ENCODE measurements at places on chromosomes 13 and 19. TPM values are rescaled to one million over a fixed set of nuclear protein-coding genes. Genes with fewer than 3 reads are reported as not detected.

The ATXN8OS gene
- total RNA-seq, result not detected

The ZNF112 gene
- 2.8 TPM for total RNA-seq

The CXCL17 gene
- total RNA-seq, result not detected

DNA sequence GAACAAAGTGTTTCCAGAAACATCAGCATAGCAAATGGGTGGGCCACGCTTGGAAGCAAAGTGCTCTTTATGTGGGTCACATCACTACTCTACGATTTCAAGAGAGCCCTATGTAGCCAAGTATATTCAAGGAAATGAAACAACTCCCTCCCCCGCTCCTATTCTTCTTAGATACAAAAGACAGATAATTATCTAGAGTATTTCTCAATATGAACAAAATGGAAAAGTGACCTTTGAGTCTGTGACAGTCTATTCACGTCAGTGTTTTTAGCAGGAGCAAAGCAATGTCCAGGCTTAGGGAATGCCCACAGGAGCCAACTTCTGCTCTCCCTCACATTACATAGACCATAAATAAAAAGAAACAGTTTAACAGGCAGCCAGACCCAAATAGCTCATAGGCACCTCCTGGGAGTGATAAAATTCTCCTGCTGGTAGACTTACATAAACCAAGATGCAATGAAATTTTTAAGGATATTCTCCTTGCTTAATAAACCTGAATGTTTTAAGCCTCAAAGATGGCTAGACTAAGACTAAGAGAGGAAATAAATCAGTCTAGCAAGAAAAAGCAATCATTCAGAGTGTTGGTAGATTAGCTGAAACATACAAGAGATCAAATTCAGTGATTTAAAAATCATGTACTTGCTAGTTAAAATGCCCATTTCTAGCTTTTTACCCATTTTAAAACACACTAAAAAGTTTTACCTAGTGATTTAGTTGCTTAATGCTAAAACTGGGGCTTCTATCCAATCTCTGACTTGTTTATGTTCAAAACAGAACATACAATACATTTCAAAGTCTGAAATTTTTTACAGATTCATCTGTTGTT is 182.8 kb downstream of the RGCC start:
- DNase-seq, result no peak

The TMPRSS9 gene
- total RNA-seq, result 0.33 TPM

GRCh38 chr13:101942038-101942437 is 459.8 kb downstream of the FGF14 start:
- no peak for DNase-seq

The FFAR1 gene
- total RNA-seq, result not detected

The EEF1AKMT1 gene
- 3.5 TPM for total RNA-seq

DNA sequence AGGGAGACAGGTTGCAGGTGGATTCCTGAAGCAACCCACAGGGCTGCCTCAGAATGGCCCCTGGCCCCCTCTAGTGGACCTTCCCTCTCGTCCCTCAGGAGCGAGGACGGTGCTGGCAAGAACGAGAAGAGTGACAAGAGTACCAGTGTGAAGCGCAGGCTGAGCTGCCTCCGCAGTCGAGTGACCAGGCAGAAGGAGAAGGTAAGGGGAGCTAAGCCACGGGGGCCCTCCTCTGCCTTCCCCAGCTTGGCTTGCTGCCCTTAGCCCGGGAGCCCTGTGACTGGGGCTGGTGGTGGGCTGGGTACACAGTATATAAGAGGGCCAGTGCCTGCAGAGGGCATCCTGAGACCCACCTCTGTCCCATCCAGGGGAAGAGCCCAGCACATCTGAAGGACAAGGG is 34.0 kb downstream of the ARHGEF18 start:
- peak; percentile 50 for DNase-seq

GRCh38 chr13:30027569-30028455 is 177.4 kb upstream of the UBL3 start:
- no peak for DNase-seq

GRCh38 chr13:95793018-95793555 is 116.1 kb downstream of the DNAJC3 start:
- no peak for DNase-seq

The LILRA5 gene
- total RNA-seq, result not detected

DNA sequence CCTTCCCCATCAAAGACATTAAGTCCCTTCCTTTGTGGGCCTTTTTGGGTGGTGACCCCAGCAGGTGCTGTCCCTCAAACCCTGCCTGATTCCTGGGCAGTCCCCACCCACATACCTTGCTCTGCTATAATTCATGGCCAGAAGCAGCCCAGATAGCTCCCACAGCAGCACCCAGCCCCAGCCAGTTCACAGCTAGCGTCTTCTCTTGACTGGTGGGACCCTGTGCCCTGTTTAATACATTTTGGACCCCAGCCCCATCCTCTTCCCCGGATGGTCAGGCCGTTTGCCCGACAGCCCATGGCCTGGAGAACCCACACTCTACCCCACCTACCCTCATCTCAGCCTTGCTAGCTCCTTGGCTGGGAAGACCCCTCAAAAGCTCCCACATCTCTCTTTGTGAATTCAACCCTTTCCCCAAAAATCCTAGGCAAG is 2.1 kb downstream of the CCDC106 start:
- DNase-seq, result no peak

DNA sequence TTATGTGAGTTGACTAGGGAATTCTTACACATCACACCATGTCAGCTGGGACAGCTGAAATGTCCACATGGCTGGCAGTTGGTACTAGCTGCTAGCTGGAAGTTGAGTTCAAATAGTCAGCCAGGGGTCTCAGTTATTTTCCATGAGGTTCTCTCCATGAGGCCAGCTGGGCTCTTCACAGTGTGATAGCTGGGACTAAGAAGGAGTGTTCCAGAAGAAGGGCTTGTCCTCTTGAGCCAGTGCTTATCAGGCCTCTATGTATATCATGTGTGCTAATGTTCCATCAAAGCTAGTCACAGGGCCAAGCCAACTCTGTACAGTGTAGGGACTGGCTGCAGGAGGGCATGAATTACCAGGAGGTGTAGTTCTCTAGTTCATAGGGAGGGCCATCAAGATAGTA is 11.8 kb downstream of the USPL1 start:
- DNase-seq, result no peak

- DNase-seq, result no peak
Measured at GRCh38 chr13:41419206-41419605, 38.1 kb upstream of the RGCC start.

DNA sequence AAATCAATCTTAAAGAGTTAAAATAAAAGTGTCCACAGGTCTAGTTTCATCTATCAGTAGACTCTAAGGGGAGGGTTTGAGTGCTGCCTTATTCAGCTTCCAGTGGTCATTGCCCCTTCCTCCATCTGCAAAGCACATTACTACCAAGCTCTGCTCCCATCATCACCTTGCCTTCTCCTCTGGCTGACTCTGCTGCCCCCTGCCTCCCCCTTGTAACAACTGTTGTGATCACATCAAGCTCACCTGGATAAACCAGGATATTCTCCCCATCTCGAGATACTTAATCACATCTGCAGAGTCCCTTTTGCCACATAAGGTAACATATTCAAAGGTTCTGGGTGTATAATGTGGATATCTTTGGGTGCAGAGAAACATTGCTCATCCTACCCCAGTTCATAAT is 43.3 kb upstream of the GPC6 start:
- DNase-seq, result peak; percentile 50

DNA sequence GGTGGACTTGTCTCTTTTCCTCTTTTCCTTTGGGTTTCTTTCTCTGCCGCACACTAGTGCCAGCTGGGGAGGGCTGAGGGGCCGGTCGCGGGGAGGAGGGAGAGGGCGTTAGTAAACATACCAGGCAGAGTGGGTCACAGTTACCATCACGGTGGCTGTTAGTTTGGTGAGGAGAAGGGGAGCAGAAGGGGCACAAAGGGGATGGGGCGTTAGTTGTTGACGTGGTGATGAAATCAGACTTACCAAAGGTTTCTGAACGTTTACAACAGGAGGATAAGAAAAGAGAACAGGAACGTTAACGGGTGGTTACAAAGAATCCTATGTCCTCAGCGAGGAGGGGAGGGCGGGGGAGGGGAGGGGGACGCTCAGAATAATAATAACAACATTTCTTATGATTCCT is 77.9 kb downstream of the PTPRS start:
- DNase-seq, result no peak

DNA sequence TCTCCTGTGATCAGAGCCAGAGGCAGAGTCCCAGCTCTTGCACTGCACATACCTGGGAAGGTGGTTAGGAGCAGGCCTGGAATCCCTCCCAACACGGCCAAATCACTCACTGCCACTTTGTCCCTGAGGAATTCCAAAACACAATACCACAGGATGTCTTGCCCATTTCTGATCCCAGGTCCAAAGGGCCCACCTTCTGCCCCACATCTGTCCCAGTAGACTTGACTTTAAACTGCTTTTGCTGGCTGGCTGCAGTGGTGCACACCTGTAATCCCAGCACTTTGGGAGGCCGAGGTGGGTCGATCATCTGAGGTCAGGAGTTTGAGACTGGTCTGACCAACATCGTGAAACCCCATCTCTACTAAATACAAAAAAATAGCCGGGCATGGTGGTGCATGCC is 18.9 kb downstream of the ZNF536 start:
- DNase-seq, result no peak

The KIR3DL2 gene
- not detected for total RNA-seq

The CEACAM21 gene
- total RNA-seq, result not detected

DNA sequence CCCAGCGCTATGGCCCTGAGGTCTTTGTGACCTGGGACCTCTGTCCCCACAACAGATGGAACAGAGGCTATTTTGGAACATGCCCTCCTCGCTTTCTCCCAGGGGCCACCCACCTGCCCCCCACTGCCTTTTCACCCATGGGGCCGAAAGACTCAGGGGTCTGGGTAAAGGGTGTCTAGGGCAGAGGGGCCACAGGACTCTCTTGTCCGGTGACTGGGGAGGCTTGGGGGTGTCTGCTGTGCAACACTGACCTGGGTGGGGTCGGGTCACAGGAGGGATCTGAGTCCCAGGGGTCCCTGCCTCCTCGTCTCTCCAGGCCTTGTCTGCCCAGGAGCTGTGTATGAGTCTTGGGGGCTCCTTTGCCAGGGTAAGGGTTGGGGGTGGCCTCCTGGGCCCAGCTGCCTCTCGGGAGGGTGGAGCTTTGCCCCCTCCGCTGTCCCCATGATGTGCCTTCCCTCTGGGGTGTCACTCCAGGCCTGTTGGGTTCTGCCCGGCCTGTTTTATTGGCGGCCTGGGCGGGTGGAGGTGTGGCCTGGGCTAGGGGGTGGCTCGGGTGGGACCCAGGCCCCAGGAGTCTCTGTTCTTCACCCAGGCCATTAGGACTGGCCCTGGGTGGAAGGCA is 2.1 kb downstream of the ARID3A start:
- DNase-seq, result no peak

The ADGRE1 gene
- not detected for total RNA-seq

The FPR2 gene
- not detected for total RNA-seq

DNA sequence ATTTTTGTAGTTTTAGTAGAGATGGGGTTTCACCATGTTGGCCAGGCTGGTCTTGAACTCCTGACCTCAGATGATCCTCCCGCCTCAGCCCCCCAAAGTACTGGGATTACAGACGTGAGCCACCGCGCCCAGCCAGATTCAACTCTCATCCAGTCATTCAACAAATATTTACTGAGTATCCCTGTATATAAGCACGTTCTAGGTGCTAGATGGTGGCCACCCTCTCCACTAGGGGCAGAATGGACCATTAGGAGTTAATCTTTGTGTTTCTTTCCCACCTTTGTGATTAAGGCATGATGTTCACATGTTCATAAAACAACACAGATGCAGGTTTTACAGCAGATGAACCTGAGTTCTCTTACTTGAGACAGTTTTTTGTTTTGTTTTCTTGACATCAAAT is 7.3 kb downstream of the SHKBP1 start:
- DNase-seq, result no peak

GRCh38 chr19:32380269-32380668 is 25.3 kb upstream of the DPY19L3 start:
- no peak for DNase-seq

- DNase-seq, result no peak
Measured at GRCh38 chr19:8064911-8065874, 12.6 kb downstream of the CCL25 start.

- DNase-seq, result no peak
Measured at GRCh38 chr19:38281811-38282566, 17.6 kb downstream of the SPINT2 start.

GRCh38 chr13:20388184-20388583 is 137.5 kb downstream of the CRYL1 start:
- DNase-seq, result no peak

GRCh38 chr19:5676105-5676771 is 4.1 kb downstream of the MICOS13 start:
- DNase-seq, result no peak

The ZIC2 gene
- 429 TPM for total RNA-seq

GRCh38 chr13:63731896-63732295 is 2316.2 kb upstream of the PCDH20 start:
- DNase-seq, result no peak

GRCh38 chr13:100490692-100491091 is 97.9 kb downstream of the GGACT start:
- no peak for DNase-seq

DNA sequence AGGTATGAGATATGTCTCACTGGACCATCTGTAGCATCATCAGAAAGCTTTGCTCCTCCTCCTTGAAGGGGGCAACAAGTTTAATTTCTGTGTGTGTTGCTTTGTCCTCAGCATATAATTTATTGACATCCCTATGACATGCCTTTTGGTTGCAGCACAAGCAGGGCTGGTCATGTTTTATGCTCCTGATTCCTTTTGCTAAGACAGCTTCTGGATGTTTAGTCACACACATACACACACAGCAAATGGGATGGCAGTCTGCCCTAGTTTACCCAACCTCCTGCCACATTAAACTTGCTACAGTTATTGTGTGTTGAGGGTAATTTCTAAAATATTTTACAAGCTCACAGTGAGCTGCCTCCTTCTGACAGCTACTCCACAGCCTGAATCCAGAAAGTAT is 217.9 kb upstream of the RXFP2 start:
- DNase-seq, result no peak

GRCh38 chr13:99932912-99933311 is 38.7 kb downstream of the ZIC5 start:
- DNase-seq, result no peak

The CELF5 gene
- total RNA-seq, result 9.9 TPM

DNA sequence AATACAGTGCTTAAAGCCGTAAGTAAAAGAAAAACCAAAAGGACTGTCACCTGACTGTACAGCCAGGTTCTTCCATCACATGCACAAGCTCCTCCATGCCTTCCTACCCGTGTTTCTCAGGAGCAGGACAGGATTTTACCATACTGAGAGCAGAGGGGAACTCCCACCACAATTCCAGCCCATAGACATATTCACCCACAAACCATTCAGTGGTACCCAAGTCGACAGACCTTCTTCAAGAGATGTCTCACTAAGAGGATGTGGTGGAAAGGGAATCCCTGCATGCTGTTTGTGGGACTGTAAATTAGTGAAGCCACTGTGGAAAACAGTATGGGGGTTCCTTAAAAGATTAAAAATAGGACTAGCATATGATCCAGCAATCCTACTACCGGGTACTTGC is 66.9 kb upstream of the DOCK9 start:
- DNase-seq, result no peak

GRCh38 chr13:71939186-71939585 is 72.2 kb upstream of the DACH1 start:
- no peak for DNase-seq

Data from H1 (cell line).